ENCODE measurements at places on chromosomes 3 and 15.

GRCh38 chr3:60364475-60364874 is 886.8 kb downstream of the FHIT start:
- DNase-seq: no peak

DNA sequence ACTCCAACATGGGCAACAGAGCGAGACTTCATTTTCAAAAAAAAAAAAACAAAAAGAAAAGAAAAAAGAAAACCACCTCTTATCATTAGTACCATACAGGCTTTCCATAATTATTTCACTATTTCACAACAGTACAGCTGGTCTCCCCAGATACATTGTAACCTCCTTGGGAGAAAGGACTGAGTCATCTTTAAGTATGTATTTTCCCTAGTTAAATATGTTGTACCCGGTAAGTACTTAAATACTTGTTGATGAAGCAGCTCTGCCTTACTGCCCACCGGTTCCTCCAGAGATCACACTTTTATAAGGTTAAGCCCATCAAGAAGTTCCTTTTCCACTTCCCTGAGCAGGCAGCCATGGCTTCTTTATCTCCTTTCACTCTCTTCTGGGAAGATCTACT is 789.5 kb upstream of the CFAP20DC start:
- DNase-seq: no peak

DNA sequence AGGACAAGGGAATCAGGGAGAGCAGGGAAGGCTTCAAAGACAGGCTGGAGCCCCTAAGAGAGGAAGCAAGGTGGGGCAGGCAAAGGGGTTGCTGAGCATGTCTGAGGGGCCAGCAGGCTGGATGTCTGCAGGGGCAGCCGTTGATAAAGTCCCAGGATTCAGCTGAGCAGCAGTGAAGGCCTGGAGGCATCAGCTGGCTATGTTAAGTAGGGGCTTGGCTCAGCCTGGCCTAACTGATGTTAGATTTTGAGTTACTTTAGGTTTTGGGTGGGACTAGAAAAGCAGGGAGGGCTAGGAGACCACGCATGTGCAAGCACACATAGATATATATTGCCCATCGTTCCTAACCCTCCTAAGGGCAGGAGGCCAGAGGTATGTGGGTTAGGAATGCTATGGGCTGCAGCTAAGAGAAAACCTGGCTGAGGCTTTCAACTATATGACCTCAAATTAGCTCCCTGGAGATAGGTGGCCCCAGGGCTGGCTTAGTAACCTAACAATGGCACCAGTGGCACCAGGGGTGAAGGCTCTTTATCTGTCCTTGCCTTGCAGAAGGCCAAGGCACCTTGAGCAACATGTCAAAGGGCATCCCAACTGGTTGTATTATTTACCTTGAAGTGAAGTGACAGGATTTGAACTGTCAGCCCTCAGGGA is 331.5 kb upstream of the CTDSPL start:
- no peak for DNase-seq

DNA sequence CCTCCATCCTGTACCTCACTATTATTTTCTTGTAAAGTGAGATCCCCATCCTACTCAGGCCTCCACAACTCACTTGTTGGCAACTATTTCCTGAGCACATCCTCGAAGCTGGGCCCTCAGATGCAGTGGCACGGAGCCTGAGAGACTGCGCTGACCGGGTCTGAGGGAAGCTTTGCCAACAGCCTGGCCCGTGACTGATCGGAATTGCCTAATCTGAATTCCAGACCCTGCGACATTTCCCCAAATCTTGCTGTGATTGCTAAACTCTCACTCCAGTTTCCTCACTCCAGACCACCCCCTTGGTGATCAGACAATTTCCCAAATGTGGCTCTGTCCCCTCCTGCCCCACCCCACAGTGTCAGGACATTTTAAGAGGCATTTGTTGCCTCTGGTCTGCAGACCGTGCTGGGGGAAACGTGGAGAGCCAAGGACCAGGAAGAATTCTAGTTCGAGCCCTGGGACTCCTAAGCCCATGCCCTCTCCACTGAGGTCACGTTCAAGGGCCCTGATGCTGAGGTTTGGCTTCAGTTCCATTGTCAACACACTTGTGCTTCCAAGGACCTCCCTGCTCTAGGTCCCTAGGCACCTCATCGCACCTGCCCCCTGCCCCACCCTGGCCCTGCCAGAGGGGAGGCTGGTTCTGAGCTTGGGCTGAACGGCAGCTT is 22.8 kb downstream of the KLHL25 start:
- DNase-seq: no peak

DNA sequence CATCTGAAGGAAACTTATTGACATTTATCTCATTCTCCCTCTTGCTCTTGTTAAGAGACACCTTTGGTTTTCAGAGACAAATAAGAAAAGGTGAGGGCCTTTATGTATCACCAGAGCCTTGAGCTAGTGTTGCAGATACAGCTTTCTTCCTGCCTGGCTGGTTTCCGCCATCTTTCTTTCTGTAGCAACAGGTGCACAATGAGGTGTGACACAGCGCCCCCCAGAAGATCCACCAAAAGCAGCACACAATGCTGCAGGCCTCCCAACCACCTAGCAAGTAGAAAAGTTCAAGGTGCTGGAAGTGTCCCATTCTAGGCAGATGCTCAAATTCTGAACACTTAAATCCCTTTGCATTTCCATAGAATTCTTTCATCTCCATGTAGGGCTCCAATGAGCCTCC is 106.6 kb downstream of the FOXP1 start:
- DNase-seq: no peak

DNA sequence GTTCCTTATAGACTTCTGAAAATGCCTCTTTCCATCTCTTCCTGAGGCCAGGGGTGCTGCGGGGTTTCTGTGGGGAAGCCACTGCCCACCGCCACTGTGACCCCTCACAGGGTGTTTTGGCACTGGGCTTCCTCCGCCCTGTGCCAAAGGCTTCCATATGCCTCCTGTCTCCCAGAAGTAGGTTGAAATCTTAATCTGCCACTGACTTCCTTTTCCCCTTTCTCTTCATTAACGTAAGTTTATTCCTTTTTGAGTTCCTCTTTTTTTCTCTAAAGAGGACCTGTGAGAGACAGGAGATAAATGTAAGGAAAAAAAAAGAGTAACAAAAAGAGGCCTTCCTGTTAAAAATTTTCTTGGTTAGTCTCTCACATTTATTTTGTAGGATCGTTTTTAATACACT is 220.5 kb downstream of the CTNNB1 start:
- peak; percentile 62 for DNase-seq

DNA sequence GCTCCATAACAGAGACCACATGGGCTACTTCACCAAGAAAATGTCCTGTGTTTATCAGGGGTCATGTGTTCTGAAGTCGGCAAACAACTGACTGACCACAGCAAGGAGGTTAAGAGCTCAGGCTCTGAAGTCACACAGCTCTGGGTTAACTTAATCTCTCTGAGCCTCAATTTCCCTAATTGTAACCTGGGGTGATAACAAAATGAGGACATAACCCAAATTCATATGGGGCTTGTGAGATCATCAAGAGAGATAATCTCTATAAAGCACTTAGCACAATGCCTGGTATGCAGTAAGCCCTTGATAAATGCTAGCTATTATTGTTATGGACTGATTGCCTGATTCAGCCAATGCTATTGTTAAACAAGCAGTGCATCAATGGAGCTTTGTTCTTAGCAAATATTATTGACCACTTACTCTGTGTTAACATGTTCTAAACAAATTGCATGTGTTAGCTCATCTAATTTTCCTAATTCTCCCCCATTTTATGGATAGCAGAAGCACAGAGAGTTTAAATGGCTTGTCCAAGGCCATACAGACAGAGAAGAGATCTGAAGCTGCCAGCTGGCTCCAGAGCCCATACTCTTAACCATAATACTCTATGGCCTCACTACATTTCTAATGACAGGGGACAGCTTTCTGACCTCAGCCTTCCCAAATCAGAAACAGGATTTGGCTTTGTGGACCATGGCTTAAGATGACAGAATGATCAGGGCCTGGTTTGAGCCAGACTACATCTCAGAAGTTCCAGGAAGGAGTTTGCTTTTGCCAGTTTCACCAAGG is 78.3 kb downstream of the SHQ1 start:
- DNase-seq: no peak

- no peak for DNase-seq
Measured at GRCh38 chr3:122555275-122556071, 8.6 kb downstream of the PARP9 start.

Data from AML-193 (cell line).